RWPE1 (cell line): ENCODE measurements at places on chromosomes 1 and 21.
A peak's percentile ranks its signal among the peaks of the same experiment; 100 is the strongest.

DNA sequence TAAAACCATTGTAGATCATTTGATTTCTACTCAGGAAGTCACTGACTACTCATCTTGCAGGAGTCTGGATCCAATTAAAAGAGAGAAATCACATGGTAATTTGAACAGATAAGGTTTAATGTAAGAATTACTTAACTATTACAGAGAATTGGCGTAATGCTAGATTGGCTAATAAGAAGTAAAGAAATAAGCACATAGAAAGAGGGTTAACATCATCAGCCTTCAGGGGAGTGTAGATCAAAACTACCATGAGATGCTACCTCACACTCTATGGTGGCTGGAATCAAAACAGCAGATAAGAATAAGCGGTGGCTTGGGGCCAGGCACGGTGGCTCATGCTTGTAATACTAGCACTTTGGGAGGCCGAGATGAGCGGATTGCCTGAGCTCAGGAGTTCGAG is 11.7 kb downstream of the ST3GAL3 start:
- DNase-seq = no peak

- peak; percentile 17 for DNase-seq
Measured at GRCh38 chr1:161176468-161177111, 717 bp downstream of the B4GALT3 start.

DNA sequence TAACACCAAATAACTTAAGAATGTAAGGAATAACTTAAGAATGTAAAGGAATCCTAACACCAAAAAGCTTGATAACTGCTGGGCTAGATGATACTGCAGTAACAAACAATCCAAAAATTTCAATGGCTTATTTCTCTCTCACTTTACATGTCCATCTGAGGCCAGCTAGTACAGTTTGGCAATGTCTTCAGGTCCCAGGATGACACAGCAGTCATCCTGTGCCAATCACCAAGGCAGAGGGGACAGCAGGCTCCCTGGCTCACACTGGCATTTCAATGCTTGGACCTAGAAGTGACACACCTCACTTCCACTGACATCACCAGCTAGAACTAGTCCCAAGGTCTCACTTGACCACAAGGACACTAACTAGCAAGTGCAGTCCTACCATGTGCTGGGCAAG is 15.3 kb downstream of the DNAJC11 start:
- DNase-seq = no peak

DNA sequence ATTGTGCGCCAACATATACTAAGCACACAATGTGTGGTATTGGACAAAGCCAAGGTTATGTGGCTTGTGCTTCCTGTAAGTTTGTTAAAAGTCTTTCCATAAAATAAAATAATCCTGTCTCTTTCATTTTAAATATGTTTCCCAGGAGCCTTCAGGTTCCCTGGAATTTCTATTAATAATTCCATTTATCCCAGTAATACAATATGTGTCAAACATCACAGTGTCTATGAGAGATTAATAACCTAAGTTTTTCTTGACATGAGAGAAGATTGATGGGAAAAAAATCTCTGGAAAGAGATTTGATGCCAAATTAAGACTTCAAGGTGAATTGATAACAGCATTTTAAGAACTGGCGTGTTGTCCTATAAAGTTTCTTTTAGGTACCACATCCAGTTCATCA is 507.0 kb downstream of the TTLL7 start:
- DNase-seq = no peak

DNA sequence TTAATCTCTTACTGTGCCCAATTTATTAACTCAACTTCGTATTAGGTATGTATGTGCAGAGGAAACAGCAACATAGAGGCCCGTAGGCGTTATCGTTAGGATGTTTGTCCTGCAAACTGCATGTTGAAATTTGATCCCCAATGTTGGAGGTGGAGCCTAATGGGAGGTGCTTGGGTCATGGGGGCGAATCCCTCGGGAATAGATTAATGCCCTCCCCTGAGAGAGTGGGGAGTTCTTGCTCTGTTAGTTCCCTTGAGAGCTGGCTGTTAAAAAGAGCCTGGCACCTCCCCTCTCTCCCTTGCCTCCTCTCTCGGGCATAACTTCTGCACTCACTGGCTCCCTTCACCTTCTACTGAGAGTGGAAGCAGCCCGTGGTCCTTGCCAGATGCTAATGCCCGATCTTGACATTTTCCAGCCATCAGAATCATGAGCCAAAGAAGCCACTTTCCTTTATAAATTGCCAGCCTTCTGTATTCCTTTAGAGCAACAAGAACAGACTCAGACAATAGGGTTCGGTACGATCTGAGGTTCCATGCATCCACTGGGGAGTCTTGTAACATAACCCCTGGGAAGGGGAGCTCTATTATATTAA is 149.0 kb upstream of the RAB4A start:
- no peak for DNase-seq

GRCh38 chr21:41425954-41426675 is at the start of gene MX1:
TSS of gene MX1 (plus strand) at chr21:41426239. CDS start at chr21:41432071, 5,832 bp downstream.
- peak; percentile 69 for DNase-seq

DNA sequence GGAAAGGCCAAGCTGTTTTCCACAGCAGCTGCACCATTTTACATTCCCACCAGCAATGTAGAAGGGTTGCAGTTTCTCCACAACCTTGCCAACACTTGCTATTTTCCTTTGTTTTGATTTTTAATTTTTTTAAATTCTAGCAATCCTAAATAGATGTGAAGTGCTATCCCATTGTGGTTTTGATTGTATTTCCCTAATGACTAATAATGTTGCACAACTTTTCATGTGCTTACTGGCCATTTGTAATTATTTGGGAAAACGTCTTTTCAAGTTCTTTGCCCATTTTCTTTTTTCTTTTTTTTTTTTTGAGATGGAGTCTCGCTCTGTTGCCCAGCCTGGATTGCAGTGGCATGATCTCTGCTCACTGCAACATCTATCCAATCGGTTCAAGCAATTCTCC is 53.9 kb downstream of the VCAM1 start:
- DNase-seq = no peak

- no peak for DNase-seq
Measured at GRCh38 chr1:108862698-108863477, 6.0 kb upstream of the AKNAD1 start.

- DNase-seq = no peak
Measured at GRCh38 chr1:173162601-173163000, 44.5 kb downstream of the TNFSF4 start.

DNA sequence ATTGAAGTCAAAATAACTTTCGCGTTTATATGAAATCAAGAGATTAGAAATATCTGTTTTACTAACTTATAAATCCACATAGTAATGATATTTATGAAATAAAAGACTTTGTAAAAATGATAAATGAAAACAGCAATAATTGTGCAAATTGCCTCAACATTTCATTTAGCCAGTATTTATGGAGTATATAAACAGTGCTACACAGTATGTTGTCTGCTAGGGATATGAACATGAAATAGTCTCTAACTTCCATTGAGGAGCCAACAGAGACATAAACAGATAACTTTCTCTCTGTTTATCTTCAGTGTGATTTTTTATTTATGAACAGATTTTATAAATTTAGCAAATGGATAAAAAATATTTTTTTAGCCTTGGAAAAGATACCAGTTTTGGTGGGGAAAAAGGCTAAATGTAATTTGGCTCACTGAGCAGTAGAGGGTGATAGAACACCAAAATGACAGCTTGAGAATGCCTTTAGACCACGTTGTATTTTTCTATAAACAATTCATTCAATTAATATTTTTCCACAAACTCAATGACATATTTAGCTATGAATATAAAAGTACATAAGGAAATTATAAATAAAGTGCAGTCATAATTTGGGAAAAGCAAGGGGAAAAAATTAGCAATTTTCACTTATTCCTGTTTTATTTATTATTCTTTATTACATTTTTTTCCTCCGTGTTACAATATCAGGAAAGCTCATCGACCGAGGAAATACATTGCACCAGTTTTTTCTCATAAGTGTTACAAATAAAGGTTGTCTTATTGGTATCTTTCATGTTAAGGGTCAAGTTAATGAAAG is 47.5 kb upstream of the EEIG2 start:
- peak; percentile 42 for DNase-seq

DNA sequence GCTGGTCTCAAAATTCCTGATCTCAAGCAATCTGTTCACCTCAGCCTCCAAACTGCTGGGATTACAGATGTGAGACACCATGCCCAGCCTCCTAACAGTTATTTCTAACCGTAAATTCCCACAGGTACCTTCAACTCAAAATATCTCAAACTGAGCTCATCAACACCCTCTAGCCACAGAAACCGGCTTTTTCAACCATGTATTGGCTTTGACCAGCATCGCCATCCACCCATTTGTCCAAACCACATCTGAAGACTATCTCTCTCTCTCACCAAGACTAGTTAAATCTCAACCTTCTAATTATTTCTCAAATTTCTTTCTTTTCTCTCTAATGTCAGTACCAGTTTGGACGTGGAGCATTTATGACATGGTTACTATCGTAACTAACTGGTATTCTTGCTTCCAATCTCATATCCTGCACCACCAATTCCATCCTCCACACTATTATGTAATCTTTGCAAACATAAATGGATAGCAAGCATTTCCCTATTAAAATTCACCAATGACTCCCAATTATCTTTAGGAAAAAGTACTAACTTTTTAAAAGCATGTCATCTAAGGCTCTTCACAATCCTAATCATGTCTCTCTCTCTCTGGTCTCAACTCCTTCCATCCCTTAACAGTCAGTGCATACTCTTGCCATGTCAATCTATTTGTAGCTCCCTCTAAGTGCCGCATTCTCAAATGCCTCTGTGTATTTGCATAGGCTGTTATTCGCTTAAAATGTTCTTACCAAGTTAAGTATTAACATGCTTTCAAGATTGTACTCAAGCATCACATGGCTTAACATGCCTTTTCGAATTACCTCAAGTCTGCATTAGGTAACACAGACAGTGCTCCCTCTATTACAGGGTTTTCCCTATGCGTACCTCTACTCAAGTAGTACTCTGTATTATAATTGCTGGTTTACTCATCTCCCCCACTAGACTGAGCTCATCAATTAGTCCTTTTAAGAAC is 18.1 kb downstream of the RSBN1 start:
- no peak for DNase-seq

- DNase-seq = no peak
Measured at GRCh38 chr1:227774821-227775661, 39.8 kb downstream of the SNAP47 start.

GRCh38 chr1:9703681-9704080 is 52.1 kb downstream of the PIK3CD start:
- DNase-seq = no peak

- DNase-seq = no peak
Measured at GRCh38 chr1:1137256-1138045, 21.6 kb upstream of the C1orf159 start.

- no peak for DNase-seq
Measured at GRCh38 chr21:37184784-37185593, 82.1 kb downstream of the VPS26C start.

GRCh38 chr1:36369061-36369861 is 16.5 kb downstream of the STK40 start:
- DNase-seq = peak; percentile 90

- no peak for DNase-seq
Measured at GRCh38 chr1:3345792-3346191, 108.7 kb upstream of the ARHGEF16 start.

GRCh38 chr1:201511941-201512539 is 5.1 kb upstream of the CSRP1 start:
- DNase-seq = no peak

DNA sequence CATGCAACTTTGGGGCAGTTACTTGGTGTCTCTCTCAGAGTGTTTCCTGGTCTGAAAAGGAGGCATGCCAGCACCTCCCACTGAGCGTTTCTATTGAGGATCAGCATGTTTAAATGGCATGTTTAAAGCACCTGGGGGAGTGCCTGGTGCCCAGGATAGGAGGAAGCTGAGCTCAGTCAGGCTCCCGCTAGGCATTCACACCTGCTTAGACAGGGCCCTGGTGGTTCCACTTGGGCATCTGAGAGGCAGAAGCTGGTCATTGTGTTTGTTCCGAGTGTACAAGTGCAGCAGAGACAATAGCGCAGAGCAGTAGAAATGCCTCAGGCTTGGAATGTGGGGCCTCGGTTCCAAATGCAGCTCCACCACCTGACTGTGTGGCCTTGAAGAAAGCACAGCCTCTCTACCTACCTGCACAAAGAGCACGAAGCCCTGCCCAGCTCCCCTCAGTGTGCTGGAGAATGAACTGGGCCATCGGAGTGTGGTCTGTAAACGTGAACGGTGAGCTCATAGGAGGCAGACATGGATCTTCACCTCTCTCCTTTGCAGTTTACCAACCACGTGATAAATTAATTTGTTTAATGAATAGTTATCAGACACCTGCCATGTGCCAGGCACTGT is 20.3 kb upstream of the TMEM222 start:
- DNase-seq = no peak

DNA sequence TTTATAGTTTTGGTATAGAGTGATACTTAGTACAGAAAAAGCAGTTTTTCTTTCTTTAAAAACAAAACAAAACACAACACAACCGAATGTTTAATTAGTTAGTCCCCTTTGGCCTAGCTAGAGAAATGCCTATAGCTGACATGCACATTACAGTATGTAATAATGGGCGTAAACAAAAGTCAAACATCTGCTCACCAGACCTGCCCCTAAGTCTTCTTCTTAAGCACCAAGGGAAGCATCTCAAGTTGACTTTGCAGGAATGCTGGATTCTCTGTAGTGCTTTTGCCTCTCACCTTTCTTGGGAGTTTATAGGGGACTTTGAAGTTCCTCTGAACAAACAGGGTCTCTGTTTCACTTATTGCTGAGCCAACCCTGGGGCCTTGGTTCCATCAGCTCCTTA is 143.7 kb downstream of the TM2D1 start:
- no peak for DNase-seq
